ENCODE measurements at places on chromosomes 12 and 14. TPM values are rescaled to one million over a fixed set of nuclear protein-coding genes. Genes with fewer than 3 reads are reported as not detected.

GRCh38 chr12:89140602-89141238 lies 211.6 kb downstream of the DUSP6 start:
- DNase-seq: no peak

- no peak for DNase-seq
Observed at GRCh38 chr12:96257550-96258103, 63.5 kb downstream of the ELK3 start.

GRCh38 chr12:54981796-54982195 lies 2.8 kb downstream of the TESPA1 start:
- no peak for DNase-seq

- DNase-seq: no peak
Observed at GRCh38 chr12:43816168-43816567, 10.1 kb upstream of the TWF1 start.

P2RX7 gene
- total RNA-seq: 26.7 TPM

ATP23 gene
- 12.0 TPM for total RNA-seq

LRRC10 gene
- not detected for total RNA-seq

FAM90A1 gene
- not detected for total RNA-seq
